ENCODE measurements at places on chromosomes 13 and 19.

DNA sequence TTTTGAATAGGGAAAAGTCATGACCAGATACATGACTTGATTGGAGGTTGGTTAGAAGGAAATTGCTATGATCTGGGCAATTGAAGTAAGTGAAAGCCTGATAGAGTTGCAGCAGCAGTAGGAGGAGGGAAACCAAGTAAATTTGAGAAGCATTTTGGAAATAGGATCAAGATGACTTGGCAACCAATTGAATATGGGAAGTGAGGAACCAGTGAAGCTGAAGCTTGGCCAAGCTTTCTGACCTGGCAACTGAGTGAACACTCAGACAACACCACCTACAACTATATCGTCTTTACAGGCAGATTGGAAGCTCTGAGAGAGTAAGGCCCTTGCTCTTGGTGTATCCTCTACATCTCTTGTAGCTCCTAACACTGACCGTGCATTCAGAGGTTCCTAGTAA, 16.2 kb upstream of the KATNAL1 start:
- DNase-seq: no peak

- peak; percentile 54 for DNase-seq
Observed at GRCh38 chr13:25971459-25972145, 80.2 kb downstream of the SHISA2 start.

DNA sequence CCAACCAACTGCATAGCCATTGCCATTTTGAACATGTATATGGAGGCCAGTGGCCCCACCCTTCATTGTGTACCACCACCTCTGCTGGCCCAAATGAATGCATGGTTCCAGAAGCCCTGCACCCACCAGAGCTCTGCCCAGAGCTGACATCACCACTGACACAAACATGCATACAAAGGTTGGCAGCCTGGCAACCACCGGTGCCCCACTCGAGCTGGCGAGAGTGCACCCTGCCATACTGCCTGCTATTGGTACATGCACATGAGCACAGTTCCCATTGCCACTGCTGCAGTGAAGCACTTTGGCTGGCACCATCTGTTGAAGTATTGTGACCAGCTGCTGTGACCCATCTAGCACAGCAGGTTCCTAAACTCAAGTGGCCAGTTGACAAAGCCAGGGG, 1564.9 kb downstream of the OLFM4 start:
- DNase-seq: no peak

DNA sequence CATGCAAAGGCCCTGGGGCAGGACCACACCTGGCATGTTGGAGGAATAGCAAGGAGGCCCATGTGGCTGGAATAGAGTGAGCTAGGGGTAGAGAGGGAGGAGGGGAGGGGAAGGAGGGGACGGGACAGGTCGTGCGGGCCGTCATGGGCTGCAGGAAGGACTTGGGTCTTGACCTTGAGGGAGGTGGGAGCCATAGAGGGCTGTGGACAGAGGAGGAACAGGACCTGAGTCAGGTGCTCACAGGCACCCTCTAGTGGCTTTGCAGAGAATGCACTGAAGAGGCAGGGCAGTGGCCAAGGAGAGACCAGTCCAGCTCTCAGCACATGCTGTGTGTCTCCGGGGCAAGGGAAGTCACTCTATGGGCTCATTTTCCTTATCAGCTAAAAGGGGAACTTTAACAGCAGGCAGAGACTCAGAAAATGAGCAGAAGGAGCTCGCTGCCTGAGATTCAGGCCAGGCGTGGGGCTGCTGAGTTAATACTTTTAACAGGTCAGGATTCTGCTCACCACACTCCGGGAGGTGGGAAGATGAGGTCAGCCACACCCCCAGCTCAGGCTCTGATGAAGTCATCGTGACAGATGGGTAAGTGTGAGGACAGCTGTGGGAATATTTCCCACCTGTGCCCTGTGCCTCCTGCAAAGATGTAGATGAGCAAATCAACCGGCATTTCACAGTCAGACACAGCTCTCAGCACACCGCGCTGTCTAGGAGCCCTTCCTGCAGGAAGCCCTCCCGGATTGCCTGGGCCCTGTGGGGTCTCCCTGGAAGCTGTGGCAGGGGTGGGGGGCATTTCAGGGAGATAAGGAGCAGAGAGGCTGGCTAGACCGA, 6.0 kb upstream of the TNFAIP8L1 start:
- peak; percentile 37 for DNase-seq

- DNase-seq: no peak
Observed at GRCh38 chr19:632579-633067, 714 bp downstream of the POLRMT start.

DNA sequence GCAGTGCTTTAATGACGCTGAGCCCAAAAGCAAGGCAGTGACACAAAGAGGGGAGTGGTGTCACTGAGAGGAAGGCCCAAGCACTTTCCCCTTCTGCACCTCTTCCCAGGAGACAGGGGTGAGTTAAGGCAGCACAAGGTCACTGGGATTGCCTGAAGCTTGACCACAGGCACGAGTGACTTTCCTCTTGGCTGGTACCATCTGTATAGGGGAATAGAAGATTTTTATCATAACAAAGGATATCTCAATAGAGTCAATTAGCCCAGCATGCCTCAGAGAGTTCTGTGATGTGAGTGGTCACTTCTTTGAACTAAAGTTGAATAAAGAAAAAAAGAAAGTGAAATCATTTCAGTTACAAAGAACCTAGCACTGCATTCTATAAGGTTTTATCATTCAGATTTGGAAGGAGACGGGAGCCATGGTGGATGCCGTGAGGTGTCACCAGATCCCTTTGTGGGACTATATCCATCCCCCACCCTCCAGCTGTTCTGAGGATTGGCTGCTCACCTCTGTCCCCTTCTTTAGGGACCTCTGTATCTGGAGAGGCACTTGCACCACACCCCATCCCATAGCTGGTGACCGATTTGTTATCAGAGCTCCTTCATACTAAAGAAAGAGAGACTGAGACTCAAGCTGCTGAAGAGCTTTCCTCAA, 291.2 kb downstream of the DCT start:
- DNase-seq: no peak

- DNase-seq: no peak
Observed at GRCh38 chr13:92901739-92902138, 324.9 kb upstream of the GPC6 start.

DNA sequence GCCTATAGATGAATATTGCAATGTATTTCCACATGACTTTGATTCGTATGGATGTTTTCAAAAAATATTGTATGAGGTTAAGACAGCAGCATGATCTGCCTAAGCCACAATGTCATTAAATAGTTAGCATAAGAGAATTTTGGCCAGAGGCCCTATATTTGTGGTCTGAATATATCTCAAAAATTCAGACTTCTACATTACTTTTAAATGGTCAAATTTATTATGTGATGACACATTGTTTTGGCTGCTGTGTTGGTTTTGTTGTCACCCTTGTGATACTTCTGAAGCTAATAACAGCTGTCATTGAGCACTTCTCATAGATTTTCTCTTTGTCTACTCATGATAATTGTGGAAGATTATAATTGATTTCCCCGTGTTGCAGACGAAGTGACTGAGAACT, 288.2 kb downstream of the MYO16 start:
- DNase-seq: no peak

GRCh38 chr19:50829801-50830200, 3.6 kb downstream of the KLK15 start:
- DNase-seq: no peak

- no peak for DNase-seq
Observed at GRCh38 chr19:12199757-12200419, 37.0 kb downstream of the ZNF136 start.

DNA sequence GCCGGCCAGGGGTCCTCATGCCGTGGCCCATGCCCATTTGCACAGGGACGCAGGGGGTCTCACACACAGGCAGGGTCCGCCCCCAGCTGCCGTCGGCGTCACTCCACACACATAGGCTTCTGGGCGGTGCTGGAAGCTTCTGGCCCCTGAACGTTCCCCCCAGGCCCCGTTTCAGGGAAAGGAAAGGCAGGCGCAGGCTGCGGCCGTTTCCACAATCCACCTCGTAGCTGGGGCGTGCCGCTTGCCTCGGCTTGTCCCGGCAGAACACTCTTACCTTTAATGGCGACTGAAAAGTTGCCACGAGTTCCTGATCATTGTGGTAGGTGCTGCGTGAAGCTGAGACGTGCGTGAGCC, 53.4 kb downstream of the MCF2L start:
- DNase-seq: no peak

DNA sequence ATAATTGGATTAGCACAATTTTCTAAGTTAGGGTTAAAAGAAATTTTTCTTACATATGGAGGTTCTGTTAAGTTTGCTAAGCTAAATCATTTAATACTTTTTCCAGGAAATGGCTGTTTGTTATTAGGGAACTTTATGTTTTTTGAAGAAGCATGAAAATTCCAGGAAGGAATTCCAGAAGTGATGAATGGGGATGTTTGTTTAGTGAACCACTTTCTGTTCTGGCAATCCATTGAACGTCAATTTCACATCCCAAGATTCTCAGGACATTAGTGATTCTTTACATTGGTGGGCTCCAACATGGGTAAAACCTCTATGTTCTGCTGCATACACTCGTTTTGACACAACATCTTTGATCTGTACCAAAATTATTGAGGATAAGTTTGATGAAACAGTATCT, 534.4 kb downstream of the IRS2 start:
- no peak for DNase-seq

- peak; percentile 100 for DNase-seq
Observed at GRCh38 chr19:43595999-43596841, at the start of the genes IRGQ and ZNF576. IRGQ (minus strand) TSS chr19:43596134; CDS start chr19:43595338, 796 bp downstream. ZNF576 (plus strand) TSS chr19:43596595; CDS start chr19:43597109, 514 bp downstream.

DNA sequence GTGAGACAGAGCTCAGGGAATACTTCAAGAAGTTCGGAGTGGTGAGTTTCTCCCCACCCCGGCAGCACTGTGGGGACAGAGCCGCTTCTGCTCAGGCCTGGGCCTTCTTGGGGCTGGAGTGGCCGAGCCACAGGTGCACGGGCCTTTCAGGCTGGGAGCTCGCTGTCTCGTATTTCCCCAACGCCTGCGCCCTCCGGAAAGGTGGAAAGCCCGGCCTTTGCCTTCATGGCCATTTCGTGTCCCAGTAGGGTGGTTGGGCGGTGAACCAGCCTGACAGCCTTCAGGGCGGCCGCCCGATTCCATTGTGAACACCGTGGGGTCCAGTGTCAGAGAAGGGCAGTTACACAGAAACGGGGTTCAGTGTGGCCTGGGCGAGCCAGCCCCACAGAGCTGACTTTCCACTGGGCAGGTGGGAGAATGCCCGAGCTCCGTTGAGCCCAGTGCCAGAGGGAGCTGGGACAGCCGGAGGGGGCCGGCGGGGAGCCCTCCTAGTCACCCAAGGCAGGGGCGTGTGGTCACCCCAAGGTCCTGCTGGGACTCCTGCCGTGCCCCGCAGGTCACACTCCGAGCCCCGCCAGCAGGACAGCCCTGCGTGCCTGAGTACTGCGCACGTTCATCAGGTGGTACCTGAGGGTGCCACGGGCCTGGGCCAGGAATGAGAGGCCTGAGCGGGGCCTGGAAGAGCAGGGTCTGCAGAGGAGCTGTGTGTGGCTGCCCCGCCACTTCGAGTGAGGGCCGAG, 14.0 kb downstream of the DAZAP1 start:
- no peak for DNase-seq

- peak; percentile 42 for DNase-seq
Observed at GRCh38 chr19:1267477-1268225, 1.5 kb upstream of the CIRBP start.

- DNase-seq: no peak
Observed at GRCh38 chr19:43880483-43880882, 53.4 kb downstream of the ZNF283 start.

- DNase-seq: no peak
Observed at GRCh38 chr19:17335575-17335974, 920 bp upstream of the ANO8 start.

DNA sequence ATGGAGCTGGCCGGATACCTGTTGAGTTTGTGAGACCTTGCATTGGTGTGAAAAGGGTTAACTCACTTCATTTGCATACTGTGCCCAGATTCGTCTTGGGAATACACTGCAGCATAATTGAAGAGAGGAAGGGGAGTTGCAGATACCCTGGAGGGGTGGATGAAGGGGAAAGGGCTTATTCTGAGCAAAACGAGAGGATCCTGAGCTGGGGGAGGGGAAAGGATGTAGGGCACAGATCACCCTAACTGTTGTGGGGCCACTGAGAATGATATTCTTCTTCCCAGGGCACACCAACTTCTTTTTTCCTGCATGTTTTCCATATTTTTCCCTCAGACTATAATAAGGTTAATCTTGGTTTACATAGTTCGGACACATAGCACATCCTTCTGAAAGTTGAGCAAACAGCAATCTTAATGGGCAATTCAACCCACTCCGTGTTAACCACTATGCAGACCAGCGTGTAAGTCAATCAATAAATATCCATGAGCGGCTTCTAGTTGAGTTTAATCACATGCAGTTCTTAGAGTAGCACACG, 11.7 kb upstream of the PTPRS start:
- DNase-seq: no peak

GRCh38 chr13:42356184-42356575, 84.2 kb downstream of the AKAP11 start:
- no peak for DNase-seq

- no peak for DNase-seq
Observed at GRCh38 chr19:30214651-30215051, 157.5 kb upstream of the ZNF536 start.

DNA sequence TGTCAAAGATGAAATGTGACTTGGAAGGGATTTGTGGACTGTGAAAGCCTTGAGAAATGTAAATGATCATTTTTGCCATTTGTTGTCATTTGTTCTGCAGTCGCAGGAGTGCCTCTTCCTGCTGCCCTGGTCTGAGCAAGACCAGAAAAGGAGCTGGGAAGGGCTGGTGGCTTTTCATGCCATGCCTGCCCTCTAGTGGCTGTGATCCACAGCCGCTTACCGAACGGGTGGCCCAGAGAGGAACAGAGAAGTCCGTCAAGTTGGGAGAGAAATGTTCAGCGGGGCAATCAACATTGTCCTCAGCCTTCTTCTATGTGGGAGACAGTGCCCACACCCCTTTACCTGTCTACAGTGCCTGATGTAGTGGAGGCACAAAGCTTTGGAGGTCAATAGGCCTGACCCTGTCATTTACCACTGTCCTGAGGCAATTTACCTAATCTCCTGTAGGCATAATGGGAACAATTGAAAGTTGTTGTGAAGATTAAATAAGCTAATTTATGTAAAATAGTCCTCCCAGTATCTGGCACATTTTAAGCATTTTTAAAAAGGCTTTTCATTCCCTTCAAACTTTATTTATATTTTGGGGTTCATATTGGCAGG, 224.5 kb downstream of the B3GLCT start:
- DNase-seq: peak; percentile 29

DNA sequence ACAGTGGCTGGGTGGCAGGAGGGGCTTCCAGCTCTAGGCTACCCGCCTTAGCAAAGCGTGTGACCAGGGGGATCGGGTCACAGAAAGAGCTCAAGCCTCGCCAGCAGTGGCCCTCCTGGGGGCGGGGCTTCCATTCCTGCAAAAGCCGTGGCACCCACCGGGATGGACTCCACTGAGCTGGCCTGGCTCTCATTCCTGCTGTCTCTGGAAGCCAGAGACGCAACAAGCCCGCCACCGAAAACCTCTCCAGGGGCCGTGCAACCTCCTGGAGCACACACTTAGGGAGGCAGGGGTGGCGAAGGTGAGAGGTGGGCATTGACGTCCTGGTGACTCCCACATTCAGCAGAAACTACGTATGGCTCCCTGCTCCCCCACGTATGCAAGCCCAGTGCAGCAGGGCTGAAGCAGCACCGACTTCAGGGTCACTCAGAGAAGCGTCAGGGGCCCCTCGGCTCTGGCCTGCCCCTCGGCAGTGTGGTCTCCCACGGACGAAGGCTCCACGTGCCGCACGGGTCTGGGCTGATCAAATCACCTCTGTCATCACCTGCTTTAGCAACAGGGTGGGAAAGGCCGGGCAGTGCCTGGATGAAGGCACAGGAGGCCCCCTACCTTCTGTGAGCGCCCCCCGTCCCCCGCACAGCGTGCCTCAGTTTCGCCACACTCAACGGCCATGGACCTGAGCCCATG, 3.1 kb downstream of the C19orf25 start:
- no peak for DNase-seq

Data from effector memory CD4-positive, alpha-beta T cell (primary cell).